ENCODE measurements at places on chromosomes 6 and 20.

DNA sequence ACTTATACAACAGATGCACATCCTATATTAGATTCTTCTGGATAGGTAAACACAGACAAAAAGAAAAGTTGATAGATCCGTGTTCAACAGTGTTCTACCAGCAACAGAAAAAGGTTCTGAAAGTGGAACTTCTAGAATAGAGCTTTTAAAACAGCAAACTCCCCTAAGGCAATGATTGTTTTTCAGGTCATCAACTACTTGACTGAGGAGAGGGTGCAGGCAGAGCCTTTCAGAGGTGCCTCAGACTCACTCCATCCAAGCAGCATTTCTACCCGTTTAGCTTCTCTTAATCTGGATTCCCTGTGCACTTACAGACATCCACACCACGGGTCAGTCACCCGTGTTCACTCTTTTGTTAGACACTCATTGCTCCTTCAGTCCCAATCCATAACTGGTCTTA, 28.9 kb downstream of the FYN start:
- no peak for DNase-seq

DNA sequence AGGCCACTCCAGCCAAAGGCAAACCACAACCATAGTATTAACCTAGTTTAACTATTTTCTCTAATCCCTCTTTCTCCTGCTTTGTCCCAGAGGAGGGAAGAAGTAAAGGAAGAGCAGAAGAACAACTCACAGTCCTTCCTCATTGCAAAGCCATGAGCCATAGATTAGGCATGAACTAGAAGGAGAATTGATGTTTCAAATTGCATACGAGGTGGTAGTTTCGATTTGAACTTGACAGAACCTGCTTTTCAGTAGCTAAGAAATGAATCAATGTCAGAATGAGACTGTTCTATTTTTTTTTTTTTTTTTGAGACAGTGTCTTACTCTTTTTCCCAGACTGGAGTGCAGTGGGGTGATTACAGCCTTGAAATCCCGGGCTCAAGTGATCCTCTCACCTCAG, 48.3 kb downstream of the PROKR2 start:
- no peak for DNase-seq

DNA sequence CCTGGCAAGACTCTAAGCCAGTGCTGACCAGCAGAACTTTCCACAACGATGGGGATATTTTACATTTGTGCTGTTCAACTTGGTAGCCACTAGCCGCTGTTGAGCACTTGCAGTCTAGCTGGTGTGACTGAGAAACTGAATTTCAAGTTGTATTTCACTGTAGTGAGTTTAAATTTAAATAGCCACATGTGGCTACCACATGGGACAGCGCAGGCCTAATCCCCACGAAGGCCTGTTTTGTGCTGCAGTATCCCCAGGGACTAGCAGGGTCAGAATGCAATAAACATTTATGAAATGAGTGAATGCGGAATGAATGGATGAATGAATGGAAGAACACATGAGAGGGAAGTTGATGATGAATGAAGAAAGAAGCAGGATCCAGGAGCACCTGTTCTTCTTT, 115.8 kb downstream of the TRERF1 start:
- DNase-seq = no peak

- no peak for DNase-seq
Observed at GRCh38 chr20:39289316-39289715, 327.2 kb downstream of the DHX35 start.

DNA sequence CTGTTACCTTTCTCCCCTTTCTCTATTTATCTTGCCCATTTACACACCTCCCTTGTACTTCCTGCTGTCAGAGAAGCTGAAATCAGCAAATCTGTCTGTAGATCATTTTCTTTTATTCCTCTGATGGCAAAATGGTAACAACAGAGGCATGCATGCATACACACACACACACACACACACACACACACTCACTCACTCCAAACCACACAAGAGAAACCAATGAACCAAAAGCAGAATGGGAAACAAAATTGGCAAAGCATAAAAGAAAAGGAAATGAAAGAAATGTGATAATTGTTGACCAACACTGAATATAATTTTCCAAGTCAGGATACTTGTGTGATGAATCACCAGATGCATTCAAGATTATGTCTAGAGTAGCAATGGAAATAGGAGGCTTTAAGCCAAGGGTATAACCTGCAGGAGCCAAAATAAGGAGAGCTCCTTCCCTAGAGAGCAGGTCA, 172.4 kb downstream of the PLCB4 start:
- no peak for DNase-seq

All from nucleus accumbens (tissue), 56 donors.